ENCODE measurements at places on chromosomes 5 and 9.

- H3K4me1 ChIP-seq = peaks cover 6% of the 10 kb centered on the region
- no peaks in the 10 kb centered on the region for H3K36me3 ChIP-seq
- H3K27me3 ChIP-seq = peaks cover 43% of the 10 kb centered on the region
Measured at GRCh38 chr9:32384002-32384363, 460 bp upstream of the ACO1 start.

DNA sequence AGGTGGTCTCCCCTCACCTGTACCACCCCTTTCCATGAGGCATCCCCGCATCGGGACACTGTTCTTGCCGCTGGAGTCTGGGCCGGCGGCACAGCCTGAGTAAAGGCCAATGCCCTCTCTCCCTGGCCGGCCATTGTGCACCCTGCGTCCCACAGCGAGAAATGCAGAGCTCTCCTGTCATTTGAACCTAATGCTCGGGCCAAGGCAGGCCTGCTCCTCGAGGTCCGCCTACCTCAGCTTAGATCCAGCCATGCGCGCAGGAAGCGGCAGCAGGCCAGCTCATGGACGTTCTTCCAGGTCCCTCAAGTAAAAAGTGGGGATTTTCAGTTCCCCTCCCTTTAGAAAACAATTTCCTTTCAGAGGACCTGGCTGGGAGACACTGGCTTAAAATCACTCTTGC is 135.0 kb downstream of the HSD17B3 start:
- H3K27ac ChIP-seq = no peak overlapping the region
- H3K4me1 ChIP-seq = peaks cover 12% of the 10 kb centered on the region
- peaks cover 37% of the 10 kb centered on the region for H3K27me3 ChIP-seq
- H3K4me3 ChIP-seq = no peak overlapping the region
- no peak for DNase-seq

GRCh38 chr9:95005278-95006143 is 279.0 kb downstream of the AOPEP start:
- peaks cover 60% of the 10 kb centered on the region for H3K4me1 ChIP-seq
- peaks cover 3% of the 10 kb centered on the region for H3K36me3 ChIP-seq
- peak overlapping the region; percentile 98 for H3K27ac ChIP-seq
- DNase-seq = no peak
- no peaks in the 10 kb centered on the region for H3K27me3 ChIP-seq
- H3K4me3 ChIP-seq = peak overlapping the region; percentile 94

DNA sequence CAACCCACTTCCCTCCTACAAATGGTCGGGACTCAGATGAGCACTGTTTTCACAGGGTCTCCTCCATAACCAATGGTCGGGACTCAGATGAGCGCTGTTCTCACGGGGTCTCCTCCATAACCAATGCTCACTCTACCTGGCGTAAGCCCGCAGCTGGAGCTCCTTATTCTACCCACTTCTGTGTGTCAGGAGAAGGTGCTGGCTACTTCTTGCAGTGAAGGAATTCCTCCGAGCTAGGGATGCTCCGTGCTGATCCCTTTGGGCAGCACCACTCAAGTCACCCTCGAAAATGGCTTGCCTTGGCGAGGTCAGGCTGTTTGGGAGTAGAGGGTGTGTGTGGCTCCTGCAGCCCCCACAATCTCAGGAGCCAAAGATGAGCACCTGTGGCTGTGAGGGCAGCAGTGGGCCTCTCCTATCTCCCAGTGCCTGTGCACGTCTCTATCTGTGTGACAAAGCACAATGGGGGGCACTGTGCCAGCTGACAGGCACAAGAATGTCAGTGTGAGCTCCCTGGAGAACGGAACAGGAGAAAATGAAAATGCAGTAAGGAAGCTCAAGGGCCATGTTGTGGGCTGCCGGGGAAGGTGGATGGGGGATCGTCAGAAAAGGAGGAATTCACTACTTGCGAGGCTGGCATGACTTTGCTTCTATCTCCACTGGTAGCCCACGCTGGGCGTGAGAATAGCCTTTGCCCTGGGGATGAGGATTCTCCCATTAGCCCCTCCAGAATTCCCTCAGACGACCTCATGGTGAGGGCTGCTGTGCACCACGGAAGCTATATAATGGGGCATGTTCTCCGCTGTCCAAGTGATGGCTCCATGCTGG is 3.9 kb upstream of the BTNL9 start:
- H3K4me1 ChIP-seq = no peaks in the 10 kb centered on the region
- no peaks in the 10 kb centered on the region for H3K36me3 ChIP-seq
- no peak for DNase-seq
- H3K27me3 ChIP-seq = peaks cover 62% of the 10 kb centered on the region
- H3K4me3 ChIP-seq = no peak overlapping the region
- no peak overlapping the region for H3K27ac ChIP-seq

DNA sequence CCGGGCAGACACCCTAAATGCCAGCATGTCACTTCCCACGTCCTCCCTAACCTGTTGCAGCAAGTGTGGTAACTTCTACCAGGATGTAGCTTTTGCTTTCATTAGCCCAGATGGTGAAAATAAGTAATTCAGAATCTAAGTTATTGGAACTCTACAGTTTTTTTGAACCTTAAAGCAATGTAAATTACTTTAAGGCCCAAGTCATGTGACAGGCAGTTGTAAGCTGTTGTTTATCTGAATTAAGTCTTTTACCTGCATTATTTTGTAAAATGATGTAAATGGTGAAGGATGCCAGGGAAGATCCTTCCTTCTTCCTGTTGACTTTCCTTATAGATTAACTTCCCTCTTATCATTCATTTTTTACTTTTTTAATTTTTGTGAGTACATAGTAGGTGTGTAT is 670.2 kb downstream of the SEMA5A start:
- no peak overlapping the region for H3K4me3 ChIP-seq
- no peak overlapping the region for H3K27ac ChIP-seq
- peaks cover 44% of the 10 kb centered on the region for H3K27me3 ChIP-seq
- H3K4me1 ChIP-seq = no peaks in the 10 kb centered on the region

GRCh38 chr9:116467740-116468351 is 219.3 kb upstream of the TRIM32 start:
- no peak overlapping the region for H3K27ac ChIP-seq
- no peaks in the 10 kb centered on the region for H3K27me3 ChIP-seq
- DNase-seq = no peak
- H3K4me3 ChIP-seq = no peak overlapping the region
- peaks cover 47% of the 10 kb centered on the region for H3K4me1 ChIP-seq

GRCh38 chr9:83501565-83501964 is 36.6 kb downstream of the FRMD3 start:
- H3K27ac ChIP-seq = no peak overlapping the region
- no peak overlapping the region for H3K4me3 ChIP-seq
- no peak for DNase-seq
- no peaks in the 10 kb centered on the region for H3K36me3 ChIP-seq
- peaks cover 6% of the 10 kb centered on the region for H3K4me1 ChIP-seq

- no peak overlapping the region for H3K4me3 ChIP-seq
- no peaks in the 10 kb centered on the region for H3K27me3 ChIP-seq
- peaks cover 40% of the 10 kb centered on the region for H3K36me3 ChIP-seq
- no peak for DNase-seq
- peak overlapping the region; percentile 74 for H3K27ac ChIP-seq
Measured at GRCh38 chr9:93500571-93501298, 47.4 kb upstream of the FAM120AOS start.

DNA sequence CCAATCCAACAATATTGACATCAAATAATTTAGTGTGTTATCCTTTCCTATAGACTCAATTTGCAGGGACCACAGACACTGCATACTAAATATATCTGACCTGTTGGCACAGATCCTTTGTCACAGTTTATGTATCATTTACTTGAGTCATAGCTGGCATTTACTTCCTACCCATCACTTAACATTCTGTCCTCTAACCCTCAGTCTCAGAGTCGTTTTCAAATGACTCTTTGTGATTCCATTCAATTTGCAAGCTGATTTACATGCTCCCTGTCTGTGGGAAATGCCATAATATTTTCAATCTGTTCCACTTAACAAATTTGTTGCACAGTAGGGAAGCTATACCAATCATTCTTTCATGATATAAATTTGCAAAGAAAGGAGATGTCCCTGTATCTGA is 265.7 kb upstream of the EDIL3 start:
- H3K27me3 ChIP-seq = no peaks in the 10 kb centered on the region
- H3K36me3 ChIP-seq = no peaks in the 10 kb centered on the region
- no peak overlapping the region for H3K4me3 ChIP-seq

DNA sequence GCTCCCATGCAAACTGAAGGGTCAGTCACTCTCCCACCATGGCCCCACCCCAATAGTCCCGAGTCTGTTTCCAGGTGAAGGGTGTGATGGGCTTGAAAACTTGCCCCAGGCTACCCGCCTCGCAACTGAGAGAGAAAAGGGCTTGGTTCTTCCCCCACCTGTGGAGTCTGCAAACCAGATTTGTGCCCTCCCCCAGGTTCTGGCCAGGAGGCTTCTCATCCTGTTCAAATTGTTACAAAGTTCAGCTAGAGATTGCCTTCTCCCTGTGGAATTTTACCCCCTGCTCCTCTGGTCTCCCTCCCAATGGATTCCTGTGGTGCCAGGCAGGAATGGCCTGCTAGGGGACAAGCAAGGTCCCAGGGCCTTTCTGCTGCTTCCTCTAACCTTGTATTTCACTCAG is 93.1 kb upstream of the ACO1 start:
- H3K4me3 ChIP-seq = no peak overlapping the region
- H3K27me3 ChIP-seq = peaks cover 3% of the 10 kb centered on the region
- DNase-seq = no peak
- no peak overlapping the region for H3K27ac ChIP-seq
- H3K36me3 ChIP-seq = no peaks in the 10 kb centered on the region
- no peaks in the 10 kb centered on the region for H3K4me1 ChIP-seq

Measured in mesothelial cell of epicardium (in vitro differentiated cells).